Large intestine (tissue), 12 donors: ENCODE measurements at places on chromosomes 1 and 21.

DNA sequence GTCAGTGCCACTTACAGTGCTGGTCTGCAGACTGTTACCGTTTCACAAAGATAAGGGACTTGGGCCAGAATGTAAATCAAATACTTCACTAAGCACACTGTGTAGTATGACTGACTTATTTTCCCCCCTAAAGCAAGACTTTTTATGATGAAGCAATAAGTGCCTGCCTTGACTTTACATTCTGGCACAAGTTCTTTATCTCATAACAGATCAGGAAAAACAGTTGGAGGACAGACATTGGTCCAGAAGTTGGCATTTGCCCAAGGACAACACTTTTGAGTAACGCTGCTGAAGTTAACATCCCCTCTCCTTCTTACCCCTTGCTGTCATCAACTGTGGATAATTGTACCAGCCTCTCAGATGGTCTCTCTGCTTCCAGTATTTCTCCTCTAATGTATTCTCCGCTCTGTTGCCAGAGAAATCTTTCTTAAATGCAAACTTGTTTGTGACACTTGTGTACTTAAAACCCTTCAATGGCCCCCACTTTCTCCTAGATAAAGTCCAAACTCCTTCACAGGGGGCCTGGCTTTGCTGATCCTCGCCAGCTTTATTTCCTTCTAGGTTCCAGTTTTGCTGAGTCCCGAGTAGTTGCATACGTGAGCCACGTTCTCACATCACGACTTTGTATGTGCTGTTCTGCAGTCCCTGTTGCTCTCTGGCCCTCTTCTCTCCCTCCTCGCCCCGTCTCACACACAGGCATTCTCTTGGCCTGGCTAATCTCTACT is 45.7 kb downstream of the S1PR1 start:
- DNase-seq, result no peak

- no peak for DNase-seq
Observed at GRCh38 chr1:101022294-101022693, 3.3 kb downstream of the DPH5 start.

DNA sequence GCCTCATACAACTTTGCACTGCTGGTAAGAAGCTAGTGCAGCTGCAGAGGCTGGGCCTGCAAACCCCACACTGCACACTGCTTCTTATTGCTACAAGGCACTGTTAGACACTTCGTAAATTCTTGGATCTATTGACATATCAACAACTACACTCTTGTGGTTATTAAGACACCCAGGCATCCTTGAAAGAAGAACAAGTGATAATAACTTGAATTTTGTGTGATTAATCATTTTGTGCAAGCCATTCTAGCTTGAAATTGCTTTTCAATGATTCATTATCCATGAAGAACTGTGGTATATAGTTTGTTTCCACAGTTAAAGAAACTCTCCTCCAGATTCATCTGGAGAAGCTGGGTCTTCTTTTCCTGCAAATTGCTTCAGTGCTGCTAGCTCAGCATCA is 33.7 kb upstream of the IFI44L start:
- no peak for DNase-seq

- DNase-seq, result no peak
Observed at GRCh38 chr1:98480271-98480670, 181.2 kb upstream of the SNX7 start.

DNA sequence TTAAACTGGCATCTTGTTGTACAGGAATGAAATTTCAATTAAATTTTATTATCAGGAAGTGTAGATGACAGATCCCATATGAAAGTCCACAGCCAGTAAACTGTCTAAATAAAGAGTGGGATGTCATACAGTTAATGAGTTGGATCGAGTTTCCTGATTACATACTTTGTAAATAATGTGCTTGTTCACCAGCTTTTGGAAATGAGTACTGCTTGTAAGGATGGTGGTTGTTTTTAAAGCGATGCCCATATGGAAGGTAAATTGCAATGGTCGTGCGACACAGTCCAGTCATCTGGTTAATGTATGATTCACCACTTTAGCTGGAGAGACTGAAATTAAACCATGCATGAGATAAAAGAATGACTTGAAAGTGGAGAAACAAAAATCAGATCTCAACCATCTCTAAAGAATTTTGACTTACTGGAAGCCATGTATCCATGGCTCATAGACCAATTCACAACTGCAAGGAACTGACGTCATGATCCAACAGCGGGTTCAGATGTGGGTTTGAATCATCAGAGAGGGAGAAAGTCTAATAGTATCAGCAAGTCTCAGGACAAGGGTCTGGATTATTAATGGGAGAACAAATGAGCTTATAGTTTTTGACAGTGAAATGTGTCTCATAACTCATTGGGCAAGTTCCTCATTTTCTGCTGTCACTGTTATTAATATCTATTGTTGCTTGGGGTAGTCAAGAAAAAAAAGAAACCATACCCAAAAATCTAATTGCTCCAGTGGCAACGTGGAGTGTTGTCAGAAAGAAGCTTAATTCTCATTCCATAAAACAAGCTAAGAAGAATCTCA is 49.0 kb downstream of the MAP10 start:
- no peak for DNase-seq
